AG08395 (cell line): ENCODE measurements at places on chromosomes 2 and 18.

DNA sequence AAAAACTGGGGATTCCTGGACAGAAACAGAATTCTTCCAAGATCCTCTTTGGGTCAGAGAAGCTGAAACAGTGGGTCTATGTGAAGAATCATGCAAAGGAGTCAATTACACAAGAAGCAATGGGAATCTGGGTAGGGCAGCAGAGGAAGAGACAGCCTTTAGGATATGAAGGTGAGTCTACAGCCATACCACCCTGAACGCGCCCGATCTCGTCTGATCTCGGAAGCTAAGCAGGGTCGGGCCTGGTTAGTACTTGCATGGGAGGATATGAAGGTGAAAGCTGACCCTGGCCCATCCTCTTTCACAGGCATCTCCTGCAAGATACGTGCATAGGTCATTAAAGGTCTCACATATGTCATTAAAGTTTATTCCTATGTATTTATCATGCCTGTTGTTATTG lies 1080.9 kb upstream of the FANCL start:
- no peak for DNase-seq

- peak; percentile 74 for DNase-seq
Measured at GRCh38 chr2:219277703-219278654, 1.2 kb upstream of the DNAJB2 start.

DNA sequence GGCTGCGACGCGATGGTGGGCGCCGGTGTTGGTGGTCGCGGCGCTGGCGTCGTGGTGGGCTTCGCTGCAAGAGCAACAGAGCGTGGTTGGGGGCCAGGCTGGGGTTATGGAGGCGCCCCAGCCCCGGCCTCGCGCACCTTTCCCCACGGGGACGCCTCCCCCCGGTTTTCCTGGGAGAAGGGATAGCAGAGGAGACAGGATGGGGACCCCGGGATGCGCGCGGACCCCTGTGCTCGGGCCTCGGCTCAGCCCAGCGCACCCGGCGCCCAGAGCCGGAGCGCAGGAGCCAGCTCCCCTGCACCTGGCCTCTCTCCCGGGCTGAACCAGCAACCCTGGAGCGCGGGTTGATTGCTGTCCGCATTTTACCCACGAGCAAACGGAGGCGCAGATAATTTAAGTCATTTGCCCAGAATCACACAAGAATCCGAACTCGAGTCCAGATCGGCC lies 1.0 kb downstream of the CD8A start:
- no peak for DNase-seq

GRCh38 chr18:29838556-29838955 lies 1204.0 kb downstream of the DSC3 start:
- DNase-seq: no peak

GRCh38 chr2:23409248-23409647 lies 24.3 kb downstream of the KLHL29 start:
- no peak for DNase-seq

DNA sequence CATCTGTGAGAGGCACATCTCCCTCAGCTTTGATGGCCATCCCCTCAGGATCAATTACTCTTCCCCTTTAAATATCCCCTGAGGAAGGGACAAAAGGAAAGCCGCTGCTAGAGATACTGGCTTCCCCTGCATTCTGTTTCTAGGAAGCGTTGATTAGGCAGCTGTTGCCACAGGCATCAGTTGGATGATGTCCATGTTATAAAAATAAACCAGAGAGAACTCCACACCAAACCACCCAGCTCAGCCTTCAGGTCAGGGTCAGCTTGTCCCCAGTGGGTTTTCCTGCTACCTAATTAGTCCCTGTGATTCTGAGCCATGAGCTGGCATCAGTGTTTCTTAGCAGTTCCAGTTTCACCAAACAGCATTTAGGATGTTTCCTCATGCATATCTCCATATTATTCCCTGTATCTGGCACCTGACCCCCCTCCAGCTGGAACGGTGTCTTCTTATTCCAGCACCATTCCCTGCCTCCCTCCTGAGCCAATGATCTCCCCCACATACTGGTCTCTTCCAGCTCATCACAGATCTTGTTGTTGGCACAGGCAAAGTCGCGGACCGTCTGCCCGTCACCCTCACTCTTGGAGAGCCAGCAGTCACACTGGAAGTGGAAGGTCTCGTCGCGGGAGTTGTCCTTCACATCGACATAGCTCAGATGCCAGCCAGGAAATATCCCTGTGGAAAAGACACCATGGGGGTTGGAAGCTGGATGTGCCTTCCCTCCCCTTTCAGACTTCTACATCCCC lies 168.4 kb downstream of the LOXHD1 start:
- DNase-seq: no peak

DNA sequence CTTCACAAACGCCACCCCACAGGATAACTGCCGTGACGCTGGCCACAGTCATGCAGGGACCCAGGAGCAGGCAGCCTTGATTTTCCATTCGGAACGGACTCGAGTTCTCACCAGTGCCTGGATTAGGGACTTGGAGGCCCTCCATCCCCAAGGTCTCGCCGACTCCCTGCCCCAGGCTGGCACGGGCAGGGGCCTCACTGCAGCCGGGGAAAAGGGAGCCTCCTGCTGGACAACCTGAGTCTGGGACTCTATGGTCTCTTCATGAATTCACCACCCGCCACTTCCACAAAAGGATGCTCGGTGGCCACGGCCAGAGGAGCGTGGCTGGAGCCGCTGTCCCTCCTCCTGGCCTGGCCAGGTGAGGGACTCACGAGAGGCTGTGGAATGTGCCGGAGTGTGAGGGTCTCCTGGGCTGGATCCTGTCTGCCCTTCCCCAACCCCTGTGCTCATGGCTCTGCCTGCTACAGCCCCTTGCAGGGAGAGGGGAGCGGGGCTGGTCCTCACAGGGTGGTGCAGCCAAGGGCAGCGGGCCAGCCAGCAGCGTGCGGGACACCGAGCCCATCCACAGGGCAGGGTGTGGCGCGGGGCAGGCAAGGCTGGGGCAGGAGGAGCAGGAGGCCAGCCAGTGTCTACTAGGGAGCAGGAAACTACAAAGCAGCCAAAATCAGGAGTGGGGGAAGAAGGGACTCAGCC lies 42.3 kb downstream of the AQP12A start:
- no peak for DNase-seq

DNA sequence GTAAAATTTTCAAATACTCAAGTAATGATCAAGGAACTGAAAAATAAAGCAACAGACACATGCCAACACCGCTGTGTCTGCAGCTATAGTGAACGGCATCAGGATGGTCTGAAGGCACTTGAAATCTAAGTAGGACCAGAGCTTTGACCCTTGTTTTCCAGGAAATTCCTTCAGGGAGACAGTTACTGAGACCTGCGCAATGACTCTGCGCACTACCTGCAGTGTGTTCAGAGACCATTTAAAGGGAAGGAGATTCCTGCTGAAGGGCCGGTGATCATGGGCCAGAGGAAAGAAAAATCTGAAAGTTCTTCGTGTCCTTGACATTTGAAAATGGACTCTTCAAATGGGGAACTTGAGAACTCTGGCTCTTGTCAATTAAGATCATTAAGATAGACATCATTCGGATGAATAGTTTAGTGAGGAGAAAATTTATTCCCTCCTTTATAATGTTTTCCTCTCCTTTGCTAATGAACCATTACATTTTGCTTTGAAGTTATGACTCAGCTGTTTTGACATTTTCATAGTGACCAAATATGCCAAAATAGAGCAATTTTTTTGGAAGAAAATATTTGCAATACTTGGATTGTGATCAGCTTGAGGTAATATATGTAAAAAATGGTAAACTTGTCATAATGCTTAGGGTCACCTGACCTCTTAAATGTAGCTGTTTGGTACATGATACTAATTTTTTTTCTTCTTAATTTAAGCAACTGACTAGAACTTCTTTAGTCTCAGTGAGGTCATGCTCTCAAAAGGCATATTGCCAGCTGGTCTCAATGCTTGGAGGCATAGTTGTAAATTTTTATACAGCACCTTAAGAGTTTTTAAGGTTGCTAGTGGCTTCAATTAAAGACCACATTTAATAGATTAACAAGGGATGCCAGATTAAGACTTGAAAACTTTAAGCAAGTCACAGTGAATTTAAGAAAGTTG lies 329.3 kb downstream of the ARHGAP15 start:
- no peak for DNase-seq

DNA sequence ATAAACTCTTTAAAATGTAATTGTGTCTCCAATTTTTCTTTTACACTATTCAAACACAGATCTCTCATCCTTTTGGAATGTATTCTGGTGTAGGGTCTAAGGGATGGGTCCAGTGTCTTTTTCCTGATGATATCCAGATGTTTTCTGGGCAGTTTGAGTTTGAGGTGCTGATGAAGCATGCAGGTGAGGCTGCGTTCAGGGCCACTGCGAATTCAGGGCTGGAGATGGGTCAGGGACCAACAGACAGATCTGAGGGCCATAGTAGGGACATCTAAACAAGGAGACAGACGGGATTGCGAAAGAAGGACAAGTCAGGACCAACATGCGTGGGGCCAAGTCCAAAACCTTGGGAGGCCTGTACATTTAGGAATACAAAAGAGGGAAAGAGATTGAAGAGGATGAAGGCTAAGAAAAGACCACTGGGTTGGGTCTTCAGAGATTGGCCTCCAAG lies 70.2 kb downstream of the ACAA2 start:
- no peak for DNase-seq

DNA sequence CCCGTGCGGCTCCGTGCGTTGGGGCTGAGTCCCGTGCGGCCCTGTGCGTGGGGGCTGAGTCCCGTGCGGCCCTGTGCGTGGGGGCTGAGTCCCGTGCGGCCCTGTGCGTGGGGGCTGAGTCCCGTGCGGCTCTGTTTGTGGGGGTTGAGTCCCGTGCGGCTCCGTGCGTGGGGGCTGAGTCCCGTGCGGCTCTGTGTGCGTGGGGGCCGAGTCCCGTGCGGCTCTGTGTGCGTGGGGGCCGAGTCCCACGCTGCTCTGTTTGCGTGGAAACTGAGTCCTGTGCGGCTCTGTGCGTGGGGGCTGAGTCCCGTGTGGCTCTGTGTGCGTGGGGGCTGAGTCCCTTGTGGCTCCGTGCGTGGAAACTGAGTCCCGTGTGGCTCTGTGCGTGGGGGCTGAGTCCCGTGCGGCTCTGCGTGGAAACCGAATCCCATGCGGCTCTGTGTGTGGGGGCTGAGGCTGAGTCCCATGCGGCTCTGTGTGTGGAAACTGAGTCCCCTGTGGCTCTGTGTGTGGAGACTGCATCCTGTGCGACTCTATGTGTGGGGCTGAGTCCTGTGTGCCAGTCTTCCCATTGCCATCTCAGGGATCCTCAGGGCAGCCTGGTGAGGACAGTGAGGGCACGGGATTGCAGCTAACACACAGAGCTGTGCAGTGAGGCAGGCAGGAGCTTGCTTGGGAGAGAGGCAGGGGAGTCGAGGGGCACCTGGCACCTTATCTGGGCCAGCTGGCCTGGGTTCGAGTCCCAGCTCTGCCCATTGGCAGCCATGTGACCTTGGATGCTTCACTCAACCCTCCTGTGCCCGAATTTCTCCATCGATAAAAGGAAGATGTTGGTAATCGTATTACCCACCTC lies 44.5 kb downstream of the LDLRAD4 start:
- DNase-seq: no peak
